ENCODE measurements at places on chromosomes 1 and 21.
A peak's percentile ranks its signal among the peaks of the same experiment; 100 is the strongest.

- DNase-seq, result no peak
Observed at GRCh38 chr21:36052860-36053714, 7.2 kb downstream of the SETD4 start.

DNA sequence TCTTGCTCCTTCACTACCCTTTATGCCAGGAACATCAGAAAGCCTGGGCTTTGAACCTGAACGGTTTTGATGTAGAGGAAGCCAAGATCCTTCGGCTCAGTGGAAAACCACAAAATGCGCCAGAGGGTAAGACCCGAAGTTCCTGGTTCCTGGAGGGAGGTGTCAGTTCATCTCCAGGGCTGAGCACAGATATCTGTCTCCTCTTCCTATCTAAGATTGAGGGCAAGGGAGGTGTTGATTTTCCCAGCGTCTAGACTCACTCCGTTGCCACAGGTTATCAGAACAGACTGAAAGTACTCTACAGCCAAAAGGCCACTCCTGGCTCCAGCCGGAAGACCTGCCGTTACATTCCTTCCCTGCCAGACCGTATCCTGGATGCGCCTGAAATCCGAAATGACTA, 915 bp downstream of the CDC20 start:
- DNase-seq, result no peak

DNA sequence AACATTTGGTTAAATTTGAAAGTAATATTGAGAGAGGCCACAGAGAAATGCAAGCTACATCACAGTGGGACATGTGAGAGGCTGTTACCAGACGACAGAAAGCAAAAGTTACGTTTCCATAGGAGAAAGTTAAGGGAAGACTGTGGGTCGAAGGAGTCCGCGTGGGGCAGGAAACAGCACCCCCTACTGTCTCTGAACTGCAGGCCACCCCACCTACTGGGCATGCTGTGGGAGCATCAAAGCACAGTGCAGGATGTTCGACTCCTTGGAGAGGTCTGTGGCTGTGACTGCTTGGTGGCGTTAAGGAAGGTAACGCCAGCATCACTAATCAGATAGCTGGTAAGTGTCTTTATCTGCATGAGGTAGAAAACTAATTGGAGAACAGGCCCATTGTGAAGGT, 123.9 kb downstream of the PTBP2 start:
- DNase-seq, result peak; percentile 9

DNA sequence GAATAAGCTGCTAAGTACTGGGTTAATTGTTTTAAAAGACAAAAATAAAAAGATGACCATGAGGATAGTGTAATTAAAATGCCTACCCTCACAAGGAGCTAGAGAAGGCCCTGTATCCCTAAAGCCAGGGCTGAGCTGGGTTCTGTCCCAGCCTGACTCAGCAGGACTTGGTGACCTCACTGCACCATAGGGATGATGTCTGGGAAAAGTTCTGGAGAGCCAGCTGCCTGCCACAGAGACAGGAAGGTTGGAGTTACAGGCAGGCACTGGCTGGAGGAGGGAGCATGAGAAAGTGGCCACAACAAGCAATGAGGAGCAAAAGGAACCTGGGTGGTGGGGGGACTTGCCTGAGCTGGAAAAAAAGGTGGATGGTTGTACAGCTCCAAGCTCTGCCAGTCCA, 5.7 kb upstream of the TNR start:
- no peak for DNase-seq

DNA sequence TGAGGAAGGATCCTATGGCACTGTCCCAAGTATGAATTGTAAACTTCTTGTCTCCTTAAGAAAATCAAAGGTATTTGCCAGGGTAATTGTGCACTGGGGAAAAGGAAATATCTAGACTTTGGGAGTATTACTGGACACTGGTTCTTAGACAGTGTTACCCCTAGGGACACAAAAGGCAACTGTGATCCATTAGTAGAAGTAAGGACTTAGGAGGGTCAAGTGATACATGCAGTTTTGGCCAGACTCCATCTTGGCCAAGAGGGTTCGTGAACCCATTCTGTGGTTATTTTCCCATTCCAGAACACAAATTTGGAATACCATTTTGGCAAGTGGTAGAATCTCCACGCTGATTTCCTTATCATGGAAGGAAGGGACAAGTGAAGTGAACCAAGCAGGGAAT, 98.1 kb downstream of the TM2D1 start:
- no peak for DNase-seq

GRCh38 chr1:178330153-178330552, 166.6 kb downstream of the CLEC20A start:
- no peak for DNase-seq

DNA sequence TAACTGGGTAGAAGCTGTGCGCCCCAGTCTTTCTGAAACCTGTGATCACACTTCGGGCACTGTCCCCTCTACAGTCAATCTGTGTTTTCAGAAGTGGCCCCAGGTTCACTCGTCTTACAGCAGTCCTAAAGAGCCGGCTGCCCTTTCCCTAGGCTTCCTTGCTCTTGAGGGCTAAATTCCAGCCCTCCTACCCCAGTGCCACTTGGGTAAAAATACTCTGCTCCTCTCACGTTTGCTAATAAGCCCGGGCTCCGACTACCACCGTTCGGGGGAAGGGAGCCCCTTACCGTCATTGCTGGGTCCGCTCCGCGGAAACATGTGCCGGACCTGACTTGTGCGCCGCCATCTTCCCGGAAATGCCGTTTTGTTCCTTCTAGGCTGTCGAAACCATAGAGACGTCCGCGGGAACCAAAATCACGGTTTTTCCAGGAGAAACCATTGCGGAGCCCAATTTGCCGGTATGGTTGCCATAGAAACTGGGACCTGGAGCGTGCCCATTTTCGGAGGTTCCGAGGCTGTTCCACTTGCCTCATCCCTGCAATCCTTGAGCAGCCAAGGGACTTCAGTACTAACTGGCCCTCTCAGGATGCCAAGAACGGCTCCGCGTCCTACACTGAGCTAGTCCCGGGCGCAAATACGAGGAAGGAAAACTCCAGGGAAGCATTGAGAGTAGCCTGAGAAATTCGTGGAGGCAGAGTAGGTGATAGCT, at the start of gene GPATCH4:
Gene GPATCH4, minus strand, starts transcription at position 358 of the 709 bp plus-strand sequence.
- DNase-seq, result peak; percentile 66

DNA sequence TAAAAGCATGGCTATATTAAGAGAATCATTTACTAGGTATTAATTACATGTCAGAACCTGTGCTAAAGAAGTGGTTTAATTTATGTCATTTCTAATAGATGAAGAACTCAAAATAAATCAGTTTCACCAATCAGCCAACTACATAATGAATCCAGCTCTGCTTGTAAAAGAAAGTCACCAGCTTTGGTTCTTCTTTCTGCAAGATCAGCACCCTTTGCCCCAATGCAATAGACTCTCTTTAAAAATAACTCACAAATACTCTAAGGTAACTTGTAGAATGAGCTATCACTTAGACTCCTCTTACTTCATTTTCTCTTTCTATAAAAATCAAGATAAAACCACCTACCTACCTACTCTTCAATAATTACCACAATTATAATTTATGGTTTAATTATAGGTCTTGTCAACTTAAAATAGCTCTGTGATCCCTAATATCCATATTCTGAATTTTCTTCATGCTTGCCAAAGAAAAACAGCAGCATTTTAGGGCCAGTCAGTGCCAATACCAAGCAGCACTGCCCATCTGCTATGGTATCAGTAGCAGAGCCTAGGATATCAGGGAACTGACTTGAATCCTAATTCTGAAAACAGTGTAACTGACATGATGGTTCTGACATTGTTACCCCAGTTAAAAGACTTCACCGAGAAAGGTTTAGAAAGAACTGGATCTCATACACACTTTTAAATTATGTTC, 11.3 kb downstream of the SLC19A2 start:
- DNase-seq, result no peak

DNA sequence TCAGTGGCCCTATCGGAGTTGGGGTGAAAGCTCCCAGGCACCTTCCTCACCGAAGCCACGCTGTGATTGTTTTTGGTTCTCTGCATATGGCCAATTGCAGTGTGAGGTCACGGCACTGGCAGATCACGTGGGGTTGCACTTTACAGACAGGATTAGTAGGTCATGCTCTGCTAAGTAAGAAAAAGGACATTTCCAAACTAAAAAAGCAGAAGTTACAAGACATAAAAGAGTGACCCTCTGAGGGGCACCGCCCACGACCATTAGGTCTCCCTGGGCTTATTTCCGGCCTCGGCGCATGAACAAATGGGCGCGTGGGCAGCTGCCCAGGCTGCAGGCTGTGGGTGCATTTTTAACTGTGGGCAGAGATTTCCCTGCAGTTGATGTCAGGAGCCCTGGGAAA, 2.0 kb downstream of the CAPN9 start:
- DNase-seq, result no peak

Measured in neural crest cell (in vitro differentiated cells).